Activated naive CD8-positive, alpha-beta T cell treated with anti-CD3 and anti-CD28 coated beads, Interleukin-2, amount 10 ng/mL, durations not matched to agents 7 days and 5 days (primary cell): ENCODE measurements at places on chromosomes 11 and 22. TPM values are rescaled to one million over a fixed set of nuclear protein-coding genes. Genes with fewer than 3 reads are reported as not detected.

DNA sequence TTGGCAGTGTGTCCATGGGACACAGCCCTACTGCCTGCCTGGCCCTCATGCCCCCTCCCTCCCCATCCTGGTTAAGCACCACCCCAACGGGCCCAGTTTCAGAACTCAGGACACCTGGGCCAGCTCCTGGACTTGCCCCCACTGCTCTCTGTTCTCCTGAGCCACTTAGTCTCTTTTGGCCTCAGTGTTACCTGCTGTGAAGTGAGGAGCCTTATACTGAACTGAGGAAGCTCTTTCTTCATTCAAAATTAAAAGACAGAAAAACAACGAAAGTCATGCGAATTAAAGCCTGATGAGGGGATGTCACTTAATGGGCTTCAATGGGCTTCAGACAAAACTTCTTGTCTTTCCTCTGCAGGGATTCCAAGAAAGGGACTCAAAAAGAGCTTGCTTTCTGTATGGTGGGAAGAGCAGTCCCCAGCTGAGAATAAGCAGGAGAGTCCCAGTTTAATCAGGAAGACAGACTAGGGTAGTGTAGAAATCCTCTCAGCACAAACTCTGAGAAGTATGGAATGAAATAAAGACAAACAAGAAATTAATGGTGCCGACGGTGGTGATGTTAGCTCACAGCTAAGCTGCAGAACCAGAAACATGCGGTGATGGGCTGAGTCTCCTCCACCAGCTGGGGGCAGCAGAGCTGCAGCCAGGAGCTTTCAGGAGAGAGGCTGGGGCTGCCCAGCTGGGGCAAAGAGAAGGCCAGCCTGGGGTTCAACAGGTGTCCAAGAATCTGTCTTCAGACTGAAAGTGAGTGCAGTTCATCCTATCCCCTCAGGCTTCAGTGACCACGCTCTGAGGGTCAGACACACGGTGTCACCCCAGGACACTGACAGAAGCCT, 101.0 kb downstream of the GGTLC2 start:
- DNase-seq: no peak

- no peak for DNase-seq
Observed at GRCh38 chr11:133926466-133927246, 30.1 kb downstream of the IGSF9B start.

The GGTLC3 gene
- total RNA-seq: not detected

GRCh38 chr11:99670067-99670676, 649.4 kb downstream of the CNTN5 start:
- no peak for DNase-seq

- DNase-seq: no peak
Observed at GRCh38 chr11:20627701-20628100, 28.3 kb downstream of the SLC6A5 start.

The CRYBB1 gene
- not detected for total RNA-seq

DNA sequence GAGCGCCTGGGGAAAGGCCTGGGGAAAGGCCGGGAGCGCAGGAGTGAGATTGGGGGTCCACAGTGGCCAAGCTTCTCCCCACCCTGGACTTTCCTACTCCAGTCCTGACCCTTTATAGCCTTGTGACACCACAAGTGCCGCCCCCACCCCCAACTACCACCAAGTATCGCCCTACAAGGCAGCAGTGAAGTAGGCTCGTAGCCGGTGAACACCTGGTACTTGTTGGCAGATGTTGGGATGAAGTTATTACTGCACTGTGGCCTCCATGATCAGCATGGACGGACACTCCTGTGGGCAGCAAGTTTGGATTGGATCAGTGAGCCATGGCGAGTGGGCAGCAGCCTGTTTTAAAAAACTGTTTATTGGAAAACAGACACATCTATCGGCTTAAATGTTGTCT, 45.0 kb downstream of the EIF3F start:
- no peak for DNase-seq

GRCh38 chr22:30564761-30565119, 9.7 kb downstream of the GAL3ST1 start:
- DNase-seq: no peak

DNA sequence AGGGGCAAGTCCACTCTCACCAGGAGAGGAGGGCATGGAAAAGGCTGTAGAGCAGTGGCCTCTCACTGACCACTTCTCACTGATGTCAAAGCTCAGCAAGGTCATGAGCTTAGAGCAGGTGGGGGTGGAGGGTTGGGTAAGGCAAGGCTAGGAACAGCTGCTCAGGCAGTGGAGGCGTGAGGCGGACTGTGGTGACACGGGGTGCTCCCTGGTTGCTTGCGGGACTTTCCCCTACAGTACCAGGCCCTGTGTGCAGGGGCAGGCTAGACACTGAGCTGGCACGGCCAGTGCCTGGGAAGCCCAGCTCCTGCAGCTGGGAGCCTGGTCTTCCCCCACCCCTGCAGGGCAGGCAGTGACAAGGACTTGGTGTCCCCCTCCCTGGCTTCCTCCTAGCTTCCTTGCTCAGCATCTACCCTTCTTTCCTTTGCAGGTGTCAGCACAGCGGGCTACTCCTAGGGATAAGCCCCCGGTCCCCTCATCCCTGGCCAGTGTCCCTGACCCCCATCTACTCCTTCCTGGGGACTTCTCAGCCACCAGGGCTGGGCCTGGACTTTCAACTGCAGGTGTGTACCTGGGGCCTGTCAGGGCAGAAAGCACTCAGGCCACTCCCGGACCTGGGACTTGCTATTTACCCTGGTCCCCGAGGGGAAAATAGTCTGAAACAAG, 45.6 kb downstream of the PISD start:
- DNase-seq: no peak

- no peak for DNase-seq
Observed at GRCh38 chr11:18692941-18693760, 5.4 kb upstream of the TMEM86A start.

The CHST1 gene
- not detected for total RNA-seq

The PANX3 gene
- not detected for total RNA-seq

- DNase-seq: no peak
Observed at GRCh38 chr11:76200006-76200940, 6.0 kb downstream of the WNT11 start.

GRCh38 chr11:95375886-95376285, 144.9 kb upstream of the SESN3 start:
- DNase-seq: no peak

- peak; percentile 24 for DNase-seq
Observed at GRCh38 chr11:2789791-2790567, 90.2 kb upstream of the KCNQ1OT1 start.

The MMP12 gene
- not detected for total RNA-seq

The KLHDC7B gene
- total RNA-seq: 21.9 TPM

- DNase-seq: no peak
Observed at GRCh38 chr11:118953265-118953664, 2.8 kb upstream of the UPK2 start.

- no peak for DNase-seq
Observed at GRCh38 chr22:50074056-50074455, 11.2 kb downstream of the MLC1 start.

DNA sequence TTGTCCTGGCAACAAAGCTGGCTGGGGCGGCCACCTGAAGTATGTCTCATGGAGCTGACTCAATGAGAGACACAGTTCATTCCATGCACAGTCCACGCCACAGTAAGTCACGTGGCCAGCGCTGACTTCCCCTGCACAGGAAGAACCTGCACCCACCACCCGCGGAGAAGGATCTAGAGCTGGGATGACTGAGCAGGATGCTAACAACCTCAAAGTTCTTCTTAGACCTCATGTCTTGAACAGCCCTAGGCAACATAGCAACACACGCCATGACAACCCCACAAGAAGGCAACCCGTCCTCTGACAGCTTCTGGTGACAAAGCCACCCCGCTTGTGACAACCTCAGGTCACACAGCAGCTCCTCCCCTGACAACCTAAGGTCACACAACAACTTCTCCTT, 76.9 kb upstream of the B3GAT1 start:
- no peak for DNase-seq

The SMIM35 gene
- 3.0 TPM for total RNA-seq

DNA sequence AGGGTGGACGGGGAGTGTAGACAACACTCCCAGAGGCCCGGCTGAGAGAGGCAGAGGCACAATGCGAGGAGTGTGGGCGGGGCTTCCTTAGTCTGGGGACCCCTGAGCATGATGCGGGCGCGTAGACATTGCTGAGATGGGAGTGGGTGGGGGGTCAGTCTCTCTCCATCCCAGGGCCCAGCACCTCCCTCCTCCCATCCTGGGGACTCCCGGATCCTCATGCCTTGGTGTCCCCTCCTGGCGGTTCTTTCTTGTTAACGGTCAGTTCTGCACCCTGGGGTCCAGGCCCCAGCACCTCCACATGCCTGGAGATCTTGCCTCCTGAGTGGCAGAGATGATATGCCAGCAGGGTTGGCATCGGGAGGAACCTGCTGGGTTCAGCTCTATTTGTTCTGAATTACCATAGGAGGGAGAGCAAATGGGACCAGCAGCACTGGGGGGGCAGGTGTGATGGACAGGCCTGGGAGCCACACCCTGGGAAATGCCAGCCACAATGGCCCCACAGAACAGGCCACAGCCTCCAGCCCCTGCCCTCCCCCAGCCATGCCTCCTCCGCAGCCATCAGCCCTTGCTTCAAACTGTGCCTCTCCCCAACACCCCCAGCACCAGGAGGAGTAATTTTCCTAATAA, 55.7 kb downstream of the RTL6 start:
- no peak for DNase-seq

DNA sequence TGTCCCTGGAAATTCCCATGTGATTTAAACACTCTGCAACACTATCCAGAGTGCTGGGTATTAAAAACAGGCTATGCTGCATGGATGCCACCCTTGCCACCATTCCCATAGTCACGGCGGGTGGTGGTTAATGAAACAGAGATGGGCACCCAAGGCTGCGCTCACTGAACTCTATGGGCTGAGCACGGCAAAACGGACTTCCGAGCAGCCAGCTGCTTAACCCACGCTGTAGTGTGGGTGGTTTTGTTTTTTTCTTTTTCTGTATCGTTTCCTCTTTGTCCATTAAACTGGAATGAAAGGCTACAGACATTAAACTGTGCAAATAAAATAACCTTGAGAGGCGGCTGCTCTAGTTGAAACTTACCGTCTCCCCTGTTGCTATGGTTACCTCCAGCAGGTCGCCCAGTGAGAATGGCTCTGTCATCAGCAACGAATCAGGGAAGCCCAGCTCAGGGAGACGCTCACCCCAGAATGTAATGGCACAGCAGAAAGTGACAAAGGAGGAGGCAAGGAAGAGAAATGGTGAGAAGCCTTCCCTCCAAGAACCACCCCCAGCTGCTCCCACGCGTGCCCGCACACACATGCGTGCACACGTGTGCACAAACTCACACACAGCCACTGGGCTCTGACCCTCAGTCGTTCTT, 102.1 kb downstream of the C11orf91 start:
- no peak for DNase-seq

GRCh38 chr11:81941998-81942397, 791.7 kb downstream of the FAM181B start:
- no peak for DNase-seq

The SYCE3 gene
- 0.79 TPM for total RNA-seq

The CFAP300 gene
- total RNA-seq: not detected

The MS4A13 gene
- total RNA-seq: not detected

The FXYD2 gene
- total RNA-seq: 28.0 TPM

GRCh38 chr11:32099516-32099915, 8.6 kb downstream of the RCN1 start:
- DNase-seq: no peak

DNA sequence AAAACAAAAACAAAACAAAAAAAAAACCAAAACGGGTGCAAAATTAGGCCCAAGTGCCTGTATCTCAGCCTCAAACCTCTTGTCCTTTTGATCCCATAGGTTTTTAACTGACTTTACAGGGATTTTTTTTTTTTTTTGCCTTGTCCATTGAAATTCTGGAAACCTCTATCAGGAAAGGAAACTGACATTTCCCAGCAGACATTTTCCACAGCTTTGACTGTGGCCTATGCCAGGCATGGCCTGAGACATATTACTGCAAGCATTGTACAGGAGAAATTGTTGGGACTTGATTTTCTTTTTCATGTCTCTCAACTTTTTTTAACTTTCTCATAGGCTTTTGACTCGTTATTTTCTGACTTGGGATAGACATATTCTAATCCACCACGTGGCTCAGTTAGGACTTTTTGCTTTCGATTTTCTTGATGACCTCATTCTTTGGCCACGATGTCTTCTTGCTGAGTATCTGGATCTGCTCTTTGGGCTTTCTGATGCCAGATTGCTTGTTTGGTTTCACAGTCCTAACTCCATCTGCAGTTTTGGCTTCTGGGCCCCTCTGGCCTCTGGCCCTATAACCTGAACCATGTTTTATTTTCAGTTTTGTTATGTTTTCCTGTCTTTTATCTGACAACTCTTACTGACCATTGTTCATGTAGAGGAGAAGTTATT, 336.1 kb upstream of the C11orf87 start:
- no peak for DNase-seq

The SLC15A3 gene
- 7.4 TPM for total RNA-seq

- no peak for DNase-seq
Observed at GRCh38 chr11:119684361-119685110, 44.5 kb downstream of the NECTIN1 start.

The ALDH3B1 gene
- 0.45 TPM for total RNA-seq

DNA sequence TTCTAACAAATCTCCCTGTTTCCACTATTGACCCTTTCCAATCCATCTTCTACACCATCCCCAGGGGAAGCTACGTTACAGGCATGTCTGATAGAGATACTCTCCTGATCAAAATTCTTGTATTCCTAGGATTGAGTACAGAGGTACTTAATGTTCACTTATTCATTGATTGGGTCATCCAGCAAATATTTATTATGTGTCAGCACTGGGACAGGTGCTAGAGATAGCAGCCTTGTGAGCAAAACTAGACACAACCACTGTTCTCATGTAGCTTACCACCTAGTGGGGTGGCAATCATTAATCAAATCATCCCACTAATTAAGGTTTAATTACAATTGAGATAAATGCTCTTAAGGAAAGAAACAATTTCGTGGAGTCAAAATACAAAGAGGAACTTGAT, 9.4 kb upstream of the RTCB start:
- no peak for DNase-seq

GRCh38 chr11:63872800-63873197, 33.9 kb downstream of the MARK2 start:
- no peak for DNase-seq

- no peak for DNase-seq
Observed at GRCh38 chr11:43687120-43687791, 6.7 kb downstream of the HSD17B12 start.

DNA sequence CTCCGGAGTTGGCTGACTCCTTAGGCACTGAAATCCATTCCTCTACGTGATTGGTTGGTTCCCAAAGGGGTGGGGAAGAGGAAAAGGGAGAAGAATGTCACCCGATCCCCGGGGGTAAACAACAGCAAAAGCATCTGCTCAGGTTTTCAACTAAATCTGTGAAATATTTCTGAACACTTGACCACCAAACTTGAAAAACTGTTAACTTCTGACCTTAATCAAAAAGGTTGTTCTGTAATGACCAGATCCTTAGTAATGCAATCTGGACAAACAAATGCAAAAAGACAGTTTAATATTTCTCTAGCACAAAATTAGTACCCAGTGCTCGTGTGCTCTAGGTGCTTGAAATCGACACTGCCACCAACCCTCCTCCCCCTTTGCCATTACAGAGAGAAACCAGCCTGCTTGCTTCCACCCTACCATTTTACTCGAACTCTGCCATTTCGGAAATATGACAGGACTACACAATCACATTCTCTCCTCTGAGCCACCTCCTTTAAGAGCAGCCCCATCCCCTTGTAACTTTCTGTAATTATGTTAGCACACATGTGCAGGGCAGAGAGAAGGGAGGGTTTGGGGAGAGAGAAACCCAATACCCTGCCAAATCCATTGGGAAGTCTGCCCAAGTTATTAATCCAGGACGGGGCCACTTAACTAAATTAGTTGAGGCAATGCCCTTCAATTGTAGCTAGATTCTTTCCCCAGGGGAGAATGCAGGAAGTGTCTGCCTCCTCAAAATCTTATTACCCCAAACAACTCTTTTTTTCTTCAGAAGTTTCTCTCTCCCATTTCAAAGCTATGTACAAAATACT, 113.8 kb downstream of the RBFOX2 start:
- no peak for DNase-seq

The AMOTL1 gene
- 4.4 TPM for total RNA-seq

The PLEKHB1 gene
- total RNA-seq: 32.8 TPM

The PGA4 gene
- not detected for total RNA-seq
